ENCODE measurements at places on chromosomes 7 and 10. TPM values are rescaled to one million over a fixed set of nuclear protein-coding genes. Genes with fewer than 3 reads are reported as not detected.

Gene ODAD2
- total RNA-seq: 0.82 TPM

Gene GPR26
- 5.3 TPM for total RNA-seq

Gene ZNF503
- 1.6 TPM for total RNA-seq

Gene AGR2
- 1.2 TPM for total RNA-seq

Gene DNAH11
- 0.82 TPM for total RNA-seq

Gene RELN
- total RNA-seq: 57.5 TPM

Gene NRCAM
- total RNA-seq: 143 TPM

Gene HECW1
- total RNA-seq: 41.6 TPM

Gene ICA1
- 42.4 TPM for total RNA-seq

Gene TCAF2
- total RNA-seq: under 0.01 TPM

Gene CRHR2
- total RNA-seq: 0.41 TPM

Gene ZNF22
- 46.9 TPM for total RNA-seq

Gene LUC7L2
- 50.1 TPM for total RNA-seq

Gene BEND7
- 9.8 TPM for total RNA-seq

Gene PTN
- total RNA-seq: 154 TPM

Gene AMPH
- 31.0 TPM for total RNA-seq

Gene PNLIPRP1
- not detected for total RNA-seq

Gene GIMAP4
- total RNA-seq: 9.0 TPM

Gene LBX1
- total RNA-seq: not detected

Gene LDB3
- total RNA-seq: under 0.01 TPM

Gene FAM24B
- total RNA-seq: 2.9 TPM

Gene TBATA
- total RNA-seq: not detected
